ENCODE measurements at places on chromosomes 7 and 10.

- no peak for DNase-seq
Observed at GRCh38 chr10:44422570-44423101, 37.7 kb upstream of the CXCL12 start.

DNA sequence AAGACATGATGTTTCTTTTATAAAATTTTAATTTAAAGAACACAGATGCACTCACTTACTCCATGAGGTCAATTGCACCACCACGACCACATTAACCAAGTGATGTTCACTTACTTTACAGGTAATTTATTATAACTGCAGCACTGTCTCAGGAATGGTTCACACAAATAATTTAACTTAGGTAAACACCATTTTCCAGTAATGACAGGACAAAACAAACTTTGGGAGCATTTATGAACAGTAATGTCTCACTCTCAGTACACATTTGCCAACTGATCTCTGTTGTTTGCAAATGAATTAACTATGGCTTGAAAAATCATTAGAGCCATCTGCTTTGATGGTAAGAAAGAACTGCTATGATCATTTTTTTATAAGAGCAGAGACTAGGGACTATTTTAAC lies 150.4 kb downstream of the ETV1 start:
- no peak for DNase-seq

- DNase-seq: peak; percentile 83
Observed at GRCh38 chr10:123995461-123996131, 97.8 kb downstream of the CHST15 start.

GRCh38 chr10:127424594-127425264 lies 124.4 kb upstream of the NPS start:
- DNase-seq: no peak

- DNase-seq: no peak
Observed at GRCh38 chr10:131477457-131478121, 166.1 kb upstream of the TCERG1L start.

GRCh38 chr10:50972591-50972990 lies 87.2 kb upstream of the A1CF start:
- no peak for DNase-seq

DNA sequence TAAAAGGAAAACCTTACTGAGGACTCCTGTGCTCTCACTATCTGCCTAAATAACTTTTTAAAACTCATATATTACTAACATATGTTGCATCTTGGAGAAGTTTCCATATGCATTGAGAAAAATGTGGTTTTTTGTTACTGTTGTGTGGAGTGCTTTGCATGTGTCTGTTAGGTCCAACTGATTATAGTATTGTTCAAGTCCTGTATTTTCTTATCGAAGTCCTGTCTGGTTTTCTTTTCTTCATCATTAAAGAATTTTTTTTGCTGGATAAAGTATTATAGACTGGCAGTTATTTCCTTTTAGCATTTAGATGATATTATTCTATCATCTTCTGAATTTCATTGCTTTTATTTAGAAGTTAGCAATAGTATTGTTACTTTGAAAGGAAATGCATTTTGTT lies 59.5 kb upstream of the ACSM6 start:
- DNase-seq: no peak

DNA sequence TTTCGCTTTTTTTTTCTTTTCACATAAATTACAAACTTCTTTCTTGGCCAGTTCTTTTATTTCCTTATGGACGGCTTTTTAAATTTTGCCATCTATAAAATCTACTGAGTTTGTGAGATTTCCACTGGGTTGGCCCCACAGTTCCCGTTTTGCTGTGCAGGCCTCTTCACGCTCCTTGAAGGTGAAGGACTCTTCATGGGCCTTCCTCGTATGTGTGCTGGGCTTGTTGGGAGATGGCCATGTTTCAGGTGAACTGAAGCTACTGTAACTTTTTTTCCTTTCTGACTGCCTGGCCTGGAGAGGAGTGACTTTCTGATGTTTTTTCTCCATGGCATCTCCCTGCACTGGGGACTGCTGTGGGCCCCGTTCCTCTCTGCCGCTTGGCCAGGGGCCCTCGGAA lies 262.4 kb downstream of the COBL start:
- DNase-seq: no peak

DNA sequence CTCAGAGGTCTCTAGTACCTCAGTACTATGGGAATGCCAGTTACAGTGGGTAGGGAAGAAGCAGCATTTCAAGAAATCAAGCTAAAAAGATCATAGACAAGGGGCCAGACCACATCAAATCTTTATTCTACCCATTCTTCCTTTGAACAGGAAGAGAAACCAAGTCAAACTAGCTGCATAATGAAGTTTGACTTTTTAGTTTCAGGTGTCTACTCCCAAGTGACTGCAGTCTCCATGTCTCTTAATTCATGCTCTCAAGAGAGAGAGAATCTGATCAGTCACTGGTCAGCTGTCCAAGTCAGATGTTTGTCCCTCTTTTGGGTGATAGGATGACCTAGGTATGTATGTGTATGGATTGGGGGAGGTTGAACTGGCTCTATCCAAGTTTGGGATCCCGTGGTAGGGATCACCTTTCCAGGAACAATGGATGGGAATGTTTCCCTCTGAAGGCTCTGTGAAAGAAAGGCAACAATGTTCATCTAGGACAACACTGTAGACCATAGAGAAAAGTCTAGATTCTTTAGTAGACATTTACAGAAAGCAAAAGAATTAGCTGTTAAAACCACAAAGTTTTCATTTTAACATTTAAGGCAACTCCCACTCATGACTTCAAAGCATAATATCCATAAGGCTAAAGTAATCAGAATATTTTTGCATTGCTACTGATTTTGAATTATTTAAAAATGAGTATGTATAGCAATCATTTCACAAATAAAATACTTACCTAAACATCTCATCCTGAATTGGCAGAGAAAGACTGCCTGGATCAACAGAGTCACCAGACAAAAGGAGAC lies 30.1 kb upstream of the PRTFDC1 start:
- DNase-seq: no peak

Measured in foreskin keratinocyte (primary cell).